ENCODE measurements at places on chromosomes 7 and 10. TPM values are rescaled to one million over a fixed set of nuclear protein-coding genes. Genes with fewer than 3 reads are reported as not detected.

The PITX3 gene
- not detected for total RNA-seq

The ZNF25 gene
- 3.2 TPM for total RNA-seq

The CXCL12 gene
- total RNA-seq, result not detected

The RASA4B gene
- 2.5 TPM for total RNA-seq

The NUTM2B gene
- total RNA-seq, result 0.78 TPM

The LRRC72 gene
- total RNA-seq, result not detected

The MACC1 gene
- total RNA-seq, result 16.7 TPM

The VGF gene
- total RNA-seq, result 0.14 TPM

The NUDT13 gene
- total RNA-seq, result 0.14 TPM

The TMEM229A gene
- total RNA-seq, result not detected

The CALML3 gene
- 7.7 TPM for total RNA-seq

The PTF1A gene
- not detected for total RNA-seq

The WIPF3 gene
- 0.14 TPM for total RNA-seq

The CYP3A5 gene
- total RNA-seq, result 1.9 TPM

The PTN gene
- 0.35 TPM for total RNA-seq

The PRPS1L1 gene
- total RNA-seq, result not detected

The ACTL6B gene
- not detected for total RNA-seq

The PRLHR gene
- not detected for total RNA-seq

The SAMD9 gene
- total RNA-seq, result 7.5 TPM

The C10orf105 gene
- 0.14 TPM for total RNA-seq

The GATA3 gene
- 0.09 TPM for total RNA-seq

The CH25H gene
- not detected for total RNA-seq

The VKORC1L1 gene
- 8.8 TPM for total RNA-seq

The SLC25A40 gene
- total RNA-seq, result 7.5 TPM

The SCART1 gene
- total RNA-seq, result 0.51 TPM

The INA gene
- 3.7 TPM for total RNA-seq

The GIMAP2 gene
- not detected for total RNA-seq

The TMEM139 gene
- 8.7 TPM for total RNA-seq

The LRRN3 gene
- 0.07 TPM for total RNA-seq

The STEAP1B gene
- total RNA-seq, result 0.63 TPM

The LEP gene
- 0.28 TPM for total RNA-seq

The MOGAT3 gene
- not detected for total RNA-seq

The BTBD16 gene
- 0.14 TPM for total RNA-seq

The CHAT gene
- total RNA-seq, result not detected

The ZNF239 gene
- 0.70 TPM for total RNA-seq

The IMMP2L gene
- 10.2 TPM for total RNA-seq

The NPC1L1 gene
- not detected for total RNA-seq

The SLC16A9 gene
- total RNA-seq, result 10.3 TPM

The METTL2B gene
- 29.0 TPM for total RNA-seq

The BAMBI gene
- 3.4 TPM for total RNA-seq
